ENCODE measurements at places on chromosomes 3 and 15. TPM values are rescaled to one million over a fixed set of nuclear protein-coding genes. Genes with fewer than 3 reads are reported as not detected.

The PP2D1 gene
- total RNA-seq: not detected

The PLA2G4E gene
- total RNA-seq: not detected

DNA sequence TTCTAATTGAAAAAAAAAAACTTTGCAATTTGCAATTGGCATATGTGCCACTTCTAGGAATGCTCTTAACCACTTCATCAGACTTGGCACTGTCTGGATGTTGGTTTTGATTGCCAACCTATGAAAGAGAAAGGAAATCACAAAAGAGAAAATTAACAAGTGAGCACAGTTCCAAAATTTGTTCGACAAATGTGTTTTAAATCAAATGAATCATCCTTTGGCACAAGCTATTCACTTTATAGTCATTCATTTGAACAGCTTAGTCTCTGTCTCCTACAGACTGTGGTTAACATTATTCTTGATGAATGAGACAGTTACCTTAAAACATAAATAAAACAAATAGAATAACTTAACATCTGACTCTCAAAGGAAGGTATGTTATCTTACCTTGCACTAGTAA lies 265.0 kb downstream of the EPHA3 start:
- H3K27ac ChIP-seq: no peak overlapping the region
- no peaks in the 10 kb centered on the region for H3K36me3 ChIP-seq
- H3K27me3 ChIP-seq: no peaks in the 10 kb centered on the region
- H3K4me3 ChIP-seq: no peak overlapping the region

The PARP15 gene
- 16.1 TPM for total RNA-seq

DNA sequence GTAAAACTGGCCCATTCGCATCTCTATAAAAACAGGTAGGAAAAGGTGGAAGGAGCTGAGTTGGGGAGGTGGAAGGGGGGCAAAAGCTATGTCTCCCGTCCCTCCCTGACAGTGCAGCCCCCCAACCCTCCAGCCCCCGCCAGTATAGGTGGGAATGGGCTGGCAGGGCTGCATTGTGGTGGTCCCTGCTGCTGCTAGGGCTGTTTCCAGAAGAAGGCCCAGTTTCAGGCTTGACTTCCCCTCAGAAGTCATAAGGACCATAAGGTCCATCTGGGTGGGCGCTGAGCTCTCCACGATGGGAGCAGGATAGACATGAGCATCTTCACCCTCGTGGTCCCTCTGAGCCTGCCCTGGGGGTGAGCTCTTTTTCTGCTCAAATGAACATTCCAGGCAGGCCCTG lies 44.2 kb downstream of the APBA2 start:
- no peak overlapping the region for H3K27ac ChIP-seq
- no peak for DNase-seq
- H3K4me1 ChIP-seq: peaks cover 5% of the 10 kb centered on the region
- no peaks in the 10 kb centered on the region for H3K36me3 ChIP-seq

The LRRC34 gene
- 5.9 TPM for total RNA-seq

DNA sequence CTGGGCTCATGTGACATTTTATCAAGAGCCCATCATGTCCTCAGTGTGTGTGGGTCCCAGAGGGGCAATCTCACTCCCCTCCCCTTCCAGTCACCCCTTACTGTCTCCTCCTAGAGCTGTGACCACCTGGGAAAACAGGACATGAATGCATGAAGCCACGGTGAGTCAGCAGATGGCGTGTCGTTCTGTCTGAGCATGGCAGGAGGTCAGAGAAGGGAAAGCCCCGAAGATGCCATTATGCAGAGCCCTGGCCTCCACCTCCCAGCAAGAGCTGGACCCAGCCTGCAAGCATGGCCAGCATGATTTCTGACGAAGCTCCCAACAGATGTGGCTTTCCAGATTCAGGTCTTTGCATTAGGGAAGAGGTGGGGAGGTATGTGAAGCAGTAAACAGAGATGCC lies 118.5 kb downstream of the TLE3 start:
- H3K36me3 ChIP-seq: no peaks in the 10 kb centered on the region
- no peak for DNase-seq
- no peaks in the 10 kb centered on the region for H3K4me1 ChIP-seq
- H3K27ac ChIP-seq: no peak overlapping the region
- H3K4me3 ChIP-seq: no peak overlapping the region

The CCDC191 gene
- 0.68 TPM for total RNA-seq

The ACOX2 gene
- not detected for total RNA-seq
